ENCODE measurements at places on chromosomes 1 and 21.

- no peak for DNase-seq
Observed at GRCh38 chr21:40567501-40567900, 279.5 kb downstream of the DSCAM start.

- no peak for DNase-seq
Observed at GRCh38 chr1:212267460-212267859, 17.8 kb upstream of the PPP2R5A start.

DNA sequence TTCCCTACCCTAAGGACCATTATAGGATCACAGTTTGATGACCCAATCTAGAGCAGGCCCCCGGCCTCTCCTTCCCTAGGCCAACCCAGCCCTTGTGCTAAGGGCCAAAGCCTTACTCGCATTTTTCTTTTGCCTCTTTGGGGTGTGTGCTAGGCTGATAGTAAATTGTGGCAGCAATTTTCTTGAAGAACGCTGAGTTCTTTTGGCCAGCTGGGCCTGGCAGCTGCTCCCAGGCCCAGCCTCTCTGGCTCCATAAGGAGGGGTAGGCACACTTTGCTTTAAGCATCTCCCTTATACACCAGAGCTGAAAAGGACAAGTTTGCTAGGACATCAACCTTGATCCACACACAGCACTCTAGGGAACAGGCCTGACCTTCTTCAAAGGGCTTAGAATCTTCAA is 4.2 kb downstream of the OLFML2B start:
- DNase-seq = no peak

GRCh38 chr1:89363638-89364536 is at the start of gene GBP6:
Gene GBP6 (plus strand): TSS chr1:89364059. CDS start chr1:89368552, 4,493 bp downstream.
- no peak for DNase-seq

- DNase-seq = no peak
Observed at GRCh38 chr1:82994616-82995263, 1004.2 kb downstream of the TTLL7 start.

- DNase-seq = no peak
Observed at GRCh38 chr1:173532237-173532636, 55.1 kb downstream of the PRDX6 start.

Measured in NCI-H187 (cell line).